ENCODE measurements at places on chromosomes 2 and 18.
A peak's percentile ranks its signal among the peaks of the same experiment; 100 is the strongest.

- DNase-seq, result no peak
Measured at GRCh38 chr2:1868683-1869141, 124.4 kb upstream of the PXDN start.

DNA sequence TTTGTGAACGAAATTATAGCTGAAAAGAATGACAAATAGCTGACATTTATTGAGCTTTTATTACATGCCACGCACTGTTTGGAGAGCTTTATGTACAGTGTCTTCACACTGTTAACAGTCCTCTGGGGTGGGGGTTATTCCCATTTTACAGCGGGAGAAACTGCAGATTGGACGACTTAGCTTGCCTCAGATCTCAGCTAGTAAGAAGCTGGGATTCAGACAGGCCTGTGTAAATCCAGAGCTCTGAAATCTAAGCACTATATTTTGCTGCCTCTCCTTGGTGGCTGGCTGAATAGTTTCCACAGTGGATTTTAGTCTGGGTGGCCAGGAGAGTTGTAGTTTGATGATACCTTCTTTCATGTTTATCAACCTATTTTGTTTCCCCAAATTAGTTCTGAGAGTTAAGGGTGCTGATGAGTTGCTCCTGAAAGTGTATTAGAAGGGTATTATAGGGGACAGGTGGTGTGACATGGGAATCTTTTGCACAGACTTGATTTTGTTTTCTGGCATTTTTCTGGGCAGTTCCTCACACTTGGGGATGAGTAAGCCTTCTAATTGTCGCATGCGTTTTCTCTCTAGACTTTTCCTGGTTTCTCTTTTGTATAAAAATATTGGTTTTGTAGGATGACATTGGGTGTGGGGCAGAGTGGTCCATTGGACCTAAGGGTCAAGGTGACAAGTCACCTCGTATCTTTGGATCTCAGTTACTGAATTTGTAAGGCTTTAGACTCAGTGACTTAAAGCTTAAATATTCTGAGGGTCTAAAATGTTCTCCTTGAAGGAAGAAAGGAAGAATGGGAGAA lies 1.5 kb downstream of the ACSL3 start:
- DNase-seq, result peak; percentile 61

- no peak for DNase-seq
Measured at GRCh38 chr2:40208463-40208862, 243.4 kb downstream of the SLC8A1 start.

DNA sequence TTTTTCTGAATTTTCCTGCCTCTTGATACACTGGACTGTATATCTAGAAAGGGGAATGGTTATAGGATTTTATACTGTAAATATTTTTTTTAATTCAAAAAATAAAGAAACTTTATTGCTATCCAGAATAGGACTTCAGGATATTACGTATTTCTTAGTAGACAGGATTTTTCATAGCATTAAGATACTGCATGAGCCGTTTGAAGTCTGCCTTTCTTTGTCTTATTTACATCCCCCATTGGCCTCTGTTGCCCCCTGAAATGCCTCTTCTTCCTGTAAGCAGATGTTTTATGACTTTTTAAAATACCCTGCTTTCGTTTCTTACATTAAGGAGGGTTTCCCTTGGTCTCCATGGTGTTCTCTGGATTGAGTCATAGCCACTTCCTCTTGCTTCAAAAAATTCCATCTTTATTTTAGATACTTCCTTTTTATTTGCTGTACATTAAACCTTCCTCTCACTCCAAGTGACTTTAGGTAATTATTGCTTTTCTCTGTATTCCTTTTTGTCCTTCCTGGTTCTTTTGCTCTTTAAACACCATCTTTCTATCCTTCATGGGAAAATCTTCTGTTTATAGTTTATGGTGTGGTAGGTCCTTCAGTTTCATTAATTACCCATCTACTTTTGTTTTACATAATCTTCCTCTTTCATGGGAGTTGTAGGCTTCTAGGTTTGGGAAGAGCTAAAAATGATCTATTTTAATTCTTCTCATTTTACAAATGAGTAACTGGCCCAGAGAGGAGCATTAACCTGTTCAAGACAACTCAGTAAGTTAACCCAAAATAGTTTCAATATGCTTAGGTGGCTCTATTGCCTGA lies 72.6 kb downstream of the ZNF532 start:
- DNase-seq, result peak; percentile 69

- DNase-seq, result no peak
Measured at GRCh38 chr2:80299661-80300060, 4.9 kb downstream of the LRRTM1 start.

GRCh38 chr2:20242727-20243377 lies 17.9 kb upstream of the SDC1 start:
- no peak for DNase-seq

DNA sequence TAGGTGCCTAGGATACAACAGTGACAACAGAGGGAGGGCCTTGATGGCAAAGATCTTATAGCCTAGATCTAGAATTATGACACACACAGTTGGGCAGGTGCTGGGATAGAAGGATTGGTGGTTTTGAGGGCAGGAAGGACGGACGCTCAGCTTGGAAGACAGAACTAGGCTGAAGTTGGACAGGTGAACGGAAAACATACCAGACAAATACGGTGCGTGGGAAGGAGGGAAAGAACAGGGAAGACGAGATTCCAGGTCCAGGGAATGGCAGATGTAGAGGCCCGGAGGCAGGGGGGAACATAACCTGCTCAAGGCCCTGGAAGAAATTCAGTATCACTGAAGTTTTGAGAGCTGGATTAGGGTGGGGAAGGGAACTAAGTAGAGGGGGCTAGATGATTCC lies 40.8 kb downstream of the CRACDL start:
- no peak for DNase-seq

DNA sequence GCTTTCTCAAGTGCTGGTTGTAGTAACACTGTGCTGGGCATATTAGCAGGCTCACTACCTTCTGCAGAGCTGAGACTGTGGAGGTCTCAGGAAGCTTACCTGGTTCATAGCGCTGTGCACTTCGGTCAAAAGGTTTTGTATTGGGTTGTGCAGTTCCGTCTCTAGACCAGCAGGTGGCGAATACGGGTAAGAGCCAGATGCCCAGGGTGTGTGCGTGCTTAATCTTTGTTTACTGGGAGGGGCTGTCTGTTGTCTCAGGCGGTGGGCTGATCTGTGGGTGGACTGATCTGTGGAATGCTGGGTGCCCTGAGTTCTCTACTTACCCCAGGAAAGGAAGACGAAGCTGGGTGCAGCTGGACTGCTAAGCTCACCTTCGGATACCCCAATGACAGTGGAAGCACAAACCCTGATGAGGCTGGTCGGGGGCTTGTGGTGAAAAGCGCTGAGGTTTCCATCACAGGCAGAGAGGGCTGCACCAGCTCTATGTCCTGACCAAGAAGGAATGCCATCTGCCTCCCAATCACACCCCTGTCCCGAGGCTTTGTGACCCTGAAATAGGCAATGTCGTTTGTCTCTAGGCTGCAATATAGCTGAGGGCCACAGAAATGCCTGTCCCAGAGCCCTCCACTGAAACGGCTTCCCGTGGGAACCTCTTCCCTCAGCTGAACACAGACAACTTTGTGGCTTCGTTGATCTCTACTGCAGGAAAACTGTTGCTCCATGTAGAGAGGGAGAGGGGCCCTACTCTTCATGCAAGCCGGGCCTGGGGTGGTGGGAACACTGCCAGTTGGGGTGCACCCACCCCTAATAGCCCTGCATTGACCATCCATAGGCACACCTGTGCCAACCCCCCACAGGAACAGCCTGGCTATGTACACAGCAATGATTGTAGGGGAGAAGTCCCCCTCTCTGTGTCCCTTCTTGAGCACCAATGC lies 45.9 kb upstream of the FAM117B start:
- peak; percentile 69 for DNase-seq

- no peak for DNase-seq
Measured at GRCh38 chr2:190959911-190960788, 53.8 kb downstream of the STAT1 start.

DNA sequence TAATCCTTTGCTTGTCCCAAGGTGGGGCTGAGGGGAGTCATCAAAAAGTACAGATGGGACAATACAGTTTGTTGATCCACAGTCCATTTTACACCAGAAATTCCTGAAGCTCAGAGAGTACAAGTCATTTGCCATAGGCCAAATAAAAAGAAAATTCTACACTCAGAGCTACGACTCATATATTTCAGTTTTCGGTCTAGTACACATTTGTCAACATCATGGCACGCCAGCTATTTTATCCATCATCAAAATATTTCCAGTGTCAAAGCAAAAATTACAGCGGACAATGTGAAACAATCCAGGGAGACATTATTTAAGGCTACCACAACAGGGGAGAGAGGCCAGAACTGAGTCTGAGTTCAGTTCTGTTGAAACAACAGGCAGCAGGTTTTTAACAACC lies 587.5 kb upstream of the DSEL start:
- peak; percentile 10 for DNase-seq

- DNase-seq, result no peak
Measured at GRCh38 chr2:240309214-240309613, 126.2 kb upstream of the GPC1 start.

GRCh38 chr18:69172046-69172445 lies 228.6 kb upstream of the DOK6 start:
- DNase-seq, result no peak

DNA sequence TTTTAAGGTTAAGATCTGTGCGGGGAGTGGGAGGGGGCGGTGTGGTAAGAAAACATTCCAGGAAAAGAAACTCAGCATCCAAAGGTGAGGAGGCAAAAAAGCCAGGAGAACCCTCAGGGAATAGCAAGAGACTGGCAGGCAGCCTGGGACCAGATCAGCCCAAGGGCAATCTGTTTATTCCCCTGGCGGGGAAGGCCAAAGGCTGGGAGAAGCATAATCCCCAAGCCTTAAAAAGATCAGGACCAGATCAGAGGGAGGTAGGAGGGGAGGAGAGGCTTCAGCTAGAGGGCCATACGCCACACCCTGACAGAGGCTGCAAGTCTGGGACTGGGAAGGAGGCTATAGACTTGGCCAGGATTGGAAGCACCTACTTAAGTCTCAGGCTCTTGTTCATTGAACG lies 163.0 kb upstream of the PXDN start:
- no peak for DNase-seq

DNA sequence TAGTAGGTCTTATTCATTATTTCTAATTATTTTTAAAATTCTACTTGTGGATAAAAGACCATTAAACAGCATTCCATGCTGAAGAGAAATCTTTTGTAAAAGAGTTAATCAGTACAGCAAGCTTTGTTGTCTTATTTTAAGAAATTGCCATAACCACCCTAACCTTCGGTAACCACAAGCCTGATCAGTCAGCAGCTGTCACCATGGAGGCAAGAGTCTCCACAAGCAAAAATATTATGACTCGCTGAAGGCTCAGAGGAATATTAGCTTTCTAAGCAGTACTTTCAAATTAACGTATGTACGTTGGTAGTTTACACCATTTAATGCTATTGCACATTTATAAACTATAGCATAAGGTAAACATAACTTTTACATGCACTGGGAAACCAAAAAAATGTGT lies 650.5 kb upstream of the LINC00305 start:
- peak; percentile 16 for DNase-seq

- DNase-seq, result no peak
Measured at GRCh38 chr2:174607989-174608865, 10.6 kb upstream of the WIPF1 start.

DNA sequence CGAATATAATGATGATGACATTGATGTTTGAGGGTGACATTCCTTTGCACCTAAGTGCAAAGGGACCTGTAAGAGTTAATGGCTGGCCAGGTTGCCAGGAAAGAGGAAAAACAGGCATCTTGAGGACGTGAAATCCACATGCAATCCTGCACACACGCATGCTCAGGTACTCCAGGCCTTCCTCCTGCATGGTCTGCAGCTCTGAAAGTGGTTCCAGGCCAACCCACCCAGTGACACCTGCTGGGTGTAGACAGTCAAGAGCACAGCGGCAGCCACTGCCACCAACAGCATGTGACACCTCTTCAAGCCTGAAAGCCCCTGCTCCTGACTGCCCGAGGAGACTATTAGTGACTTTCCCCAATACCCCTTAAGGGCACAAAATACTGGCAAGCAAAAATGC lies 101.6 kb downstream of the PIEZO2 start:
- no peak for DNase-seq

DNA sequence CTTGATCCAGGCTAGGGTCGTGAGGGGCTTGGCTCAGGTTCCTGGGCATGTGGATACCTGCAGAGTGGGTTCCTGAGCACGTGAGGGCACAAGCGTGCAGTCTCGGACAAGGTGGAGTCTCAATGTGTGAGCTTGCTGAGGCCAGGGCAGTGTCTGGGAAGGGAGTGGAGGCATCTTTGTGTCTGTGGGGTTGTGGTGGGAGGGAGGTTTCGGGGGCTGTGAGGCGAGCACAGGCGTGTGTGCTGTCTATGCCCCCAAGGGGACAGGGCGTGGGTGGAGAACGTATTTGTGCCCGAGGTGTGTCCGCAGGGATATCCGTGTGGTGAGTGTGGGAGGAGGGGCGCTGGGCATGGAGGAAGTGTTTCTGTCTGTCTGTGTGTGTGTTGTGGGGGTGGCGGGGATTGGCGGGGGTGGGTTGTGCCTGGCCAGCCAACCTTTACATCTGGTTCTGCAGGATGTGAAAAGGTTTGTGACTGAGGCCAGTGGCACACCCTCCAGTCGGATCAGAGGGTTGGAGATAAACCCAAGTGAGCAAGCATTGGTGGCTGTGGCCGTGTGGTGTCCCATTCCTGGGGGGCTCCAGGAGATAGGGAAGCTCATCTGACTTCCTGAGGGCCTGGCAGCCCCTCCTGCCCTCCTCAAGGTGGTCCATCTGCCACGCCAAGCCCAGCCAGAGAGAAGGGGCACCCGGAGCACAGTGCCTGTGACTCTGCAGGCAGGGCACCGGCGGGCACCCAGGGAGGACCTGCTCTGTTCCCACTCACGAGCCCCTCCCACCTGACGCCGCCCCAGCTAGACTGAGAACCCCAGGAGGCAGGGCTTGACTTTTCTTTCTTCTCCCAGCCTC lies 57.1 kb downstream of the ZFP36L2 start:
- DNase-seq, result no peak

DNA sequence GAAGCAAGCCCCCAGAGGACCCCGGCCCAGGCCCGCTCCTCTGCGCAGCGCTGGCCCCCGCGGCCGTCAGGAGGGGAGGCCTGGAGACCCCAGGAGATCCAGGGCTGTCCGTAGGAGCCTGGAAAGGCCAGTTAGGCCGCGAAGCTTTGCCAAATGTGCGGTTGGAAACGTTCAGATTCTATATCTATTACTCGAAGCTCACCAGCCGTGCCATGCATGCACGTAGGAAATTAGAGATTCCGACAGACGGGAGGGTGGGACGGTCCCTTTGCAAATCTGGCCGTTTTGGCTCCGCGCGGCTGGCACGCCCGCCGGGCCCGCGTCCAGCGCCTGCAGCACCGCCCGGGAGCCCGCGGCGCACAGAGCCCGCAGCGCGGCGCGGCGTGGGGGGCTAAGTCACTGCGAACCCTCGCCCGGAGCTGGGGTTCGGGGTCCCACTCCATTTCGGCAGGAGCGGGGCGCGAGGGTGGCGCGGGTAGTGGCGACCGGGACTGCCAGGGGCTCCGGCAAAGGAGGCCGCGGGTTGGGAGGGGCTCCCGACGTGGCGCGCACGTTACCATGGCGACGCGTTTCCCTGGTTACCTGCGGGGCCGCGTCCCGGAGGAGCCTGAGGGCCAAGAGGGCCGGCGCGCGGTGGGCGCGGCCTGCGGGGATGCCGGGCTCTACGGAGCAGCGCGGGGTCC lies 488.6 kb upstream of the SMIM21 start:
- DNase-seq, result no peak

Data from astrocyte of the spinal cord (primary cell).